CD8-positive, alpha-beta memory T cell (primary cell): ENCODE measurements at places on chromosomes 2 and 18. TPM values are rescaled to one million over a fixed set of nuclear protein-coding genes. Genes with fewer than 3 reads are reported as not detected.
A peak's percentile ranks its signal among the peaks of the same experiment; 100 is the strongest.

GRCh38 chr18:38427234-38427633 is 861.6 kb upstream of the CELF4 start:
- no peaks in the 10 kb centered on the region for H3K36me3 ChIP-seq
- no peak overlapping the region for H3K4me3 ChIP-seq
- no peak for DNase-seq
- H3K27me3 ChIP-seq, result no peaks in the 10 kb centered on the region
- H3K27ac ChIP-seq, result no peak overlapping the region
- H3K4me1 ChIP-seq, result no peaks in the 10 kb centered on the region

DNA sequence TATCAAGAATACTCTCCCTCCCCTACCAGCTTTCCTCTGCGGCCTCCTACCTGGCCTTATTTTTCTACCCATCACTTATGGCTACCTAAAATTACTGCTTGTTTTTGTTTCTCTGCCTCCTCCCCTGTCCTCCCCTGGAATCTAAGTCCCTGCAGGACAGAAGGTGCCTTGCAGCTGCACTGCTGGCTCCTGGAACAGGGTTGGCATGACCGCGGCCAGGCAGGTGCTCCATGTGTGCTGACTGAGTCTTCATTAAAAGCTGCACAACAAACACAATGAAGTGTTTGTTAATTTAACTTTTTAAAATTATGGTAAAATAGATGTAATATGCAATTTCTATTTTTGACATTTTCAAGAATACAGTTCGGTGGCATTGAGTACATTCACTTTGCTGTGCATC is 171.9 kb upstream of the FHL2 start:
- H3K27ac ChIP-seq, result no peak overlapping the region
- no peak for DNase-seq
- H3K4me1 ChIP-seq, result no peaks in the 10 kb centered on the region
- H3K36me3 ChIP-seq, result no peaks in the 10 kb centered on the region
- no peak overlapping the region for H3K4me3 ChIP-seq

The ONECUT2 gene
- total RNA-seq, result not detected

DNA sequence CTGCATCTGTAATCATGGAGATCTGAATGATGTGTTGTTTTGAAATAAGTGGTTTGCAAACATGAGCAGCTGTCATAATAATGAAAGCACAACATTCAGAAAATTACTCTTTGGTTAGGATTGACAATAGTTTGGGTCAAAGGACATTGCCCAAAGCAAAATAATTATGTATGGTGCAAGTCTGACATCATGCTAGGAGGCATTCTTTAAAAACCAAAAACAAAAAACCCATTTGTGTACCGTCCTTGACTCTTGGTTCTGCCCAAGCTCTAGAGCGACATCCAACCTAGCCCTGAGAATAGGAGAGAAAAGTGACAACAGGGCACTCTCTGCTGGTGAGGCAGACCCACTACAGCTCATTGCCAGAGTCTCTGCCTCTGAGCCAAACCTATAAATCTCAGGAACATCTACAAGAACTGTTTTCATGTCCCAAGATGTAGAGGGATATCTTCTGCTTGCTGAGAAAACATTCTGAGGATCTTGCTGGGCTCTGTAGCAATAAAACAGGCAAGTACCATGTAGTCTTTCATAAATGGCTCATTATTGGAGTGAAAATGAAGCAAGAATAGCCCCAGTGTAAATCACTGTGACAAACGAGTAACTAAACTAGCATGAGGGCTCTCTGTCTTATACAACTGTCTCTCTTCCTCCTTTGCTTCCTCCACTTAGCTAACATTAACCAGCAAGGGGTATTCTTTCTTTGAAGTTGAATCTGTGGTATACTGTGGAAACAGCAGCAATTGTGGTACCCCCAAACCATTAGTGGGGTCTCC is 266.8 kb upstream of the CXCR4 start:
- H3K27me3 ChIP-seq, result no peaks in the 10 kb centered on the region
- H3K27ac ChIP-seq, result no peak overlapping the region
- H3K4me1 ChIP-seq, result peaks cover 25% of the 10 kb centered on the region
- no peaks in the 10 kb centered on the region for H3K36me3 ChIP-seq
- no peak overlapping the region for H3K4me3 ChIP-seq
- peak; percentile 37 for DNase-seq

DNA sequence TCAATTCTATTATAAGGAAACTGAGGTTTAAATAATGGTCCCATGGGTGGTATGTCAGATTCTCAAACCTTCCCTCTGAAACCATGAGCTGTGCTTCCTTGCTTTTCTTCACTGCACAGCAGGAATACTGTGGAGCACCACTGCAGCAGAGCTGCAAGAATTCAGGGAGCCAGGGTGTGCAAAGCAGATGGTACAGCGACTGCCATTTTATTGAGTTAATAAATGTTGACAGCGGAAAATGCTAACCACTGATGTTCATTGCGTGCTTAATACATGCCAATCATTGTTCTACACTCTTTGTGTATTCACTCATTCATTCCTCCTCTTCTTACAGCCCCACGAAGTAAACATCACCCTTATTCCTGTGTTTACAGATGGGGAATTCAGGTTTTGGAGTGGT is 152.2 kb upstream of the THSD7B start:
- DNase-seq, result no peak
- H3K27ac ChIP-seq, result no peak overlapping the region
- H3K4me1 ChIP-seq, result no peaks in the 10 kb centered on the region
- H3K36me3 ChIP-seq, result no peaks in the 10 kb centered on the region
- no peaks in the 10 kb centered on the region for H3K27me3 ChIP-seq

The APOB gene
- not detected for total RNA-seq

DNA sequence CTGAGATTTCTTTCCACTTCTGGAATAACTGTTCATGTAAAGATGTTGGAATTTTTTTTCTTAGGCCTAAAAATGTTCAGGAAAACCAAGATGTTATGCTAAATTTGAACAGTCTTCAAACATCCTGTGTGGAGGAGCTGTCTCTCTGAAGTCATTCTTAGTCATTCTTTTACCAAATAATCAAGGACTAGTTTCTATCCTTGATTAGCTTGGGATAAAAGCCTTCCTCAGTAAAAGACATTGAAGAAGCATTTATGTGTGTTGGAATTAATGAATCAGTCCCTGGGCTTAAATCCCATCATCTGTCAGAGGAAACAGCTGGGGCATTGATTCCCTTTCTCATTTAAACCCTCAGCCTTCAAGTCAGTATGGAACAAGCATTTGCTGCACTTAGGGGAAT is 300.1 kb upstream of the NXPH2 start:
- no peaks in the 10 kb centered on the region for H3K27me3 ChIP-seq
- no peak for DNase-seq
- H3K27ac ChIP-seq, result no peak overlapping the region

DNA sequence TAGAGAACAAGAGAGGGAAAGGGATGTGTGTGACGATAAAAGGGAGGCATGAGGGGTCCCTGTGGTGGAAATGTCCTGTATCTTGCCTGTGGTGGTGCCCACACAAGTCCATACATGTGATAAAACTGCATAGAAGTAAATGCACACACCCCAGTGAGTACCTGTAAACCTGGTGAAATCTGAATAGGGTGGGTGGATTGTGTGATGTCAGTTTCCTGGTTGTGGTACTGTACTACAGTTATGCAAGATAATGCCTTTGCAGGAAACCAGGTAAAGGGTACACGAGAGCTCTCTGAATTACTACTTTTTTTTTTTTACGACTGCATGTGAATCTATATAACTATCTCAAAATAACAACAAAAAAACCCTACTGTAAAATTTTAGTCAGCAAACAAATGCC is 22.1 kb downstream of the SERPINE2 start:
- no peak for DNase-seq
- no peak overlapping the region for H3K4me3 ChIP-seq
- H3K27ac ChIP-seq, result no peak overlapping the region
- no peaks in the 10 kb centered on the region for H3K4me1 ChIP-seq

The QPCT gene
- total RNA-seq, result 4.2 TPM

- DNase-seq, result no peak
- H3K4me3 ChIP-seq, result no peak overlapping the region
- peaks cover 24% of the 10 kb centered on the region for H3K4me1 ChIP-seq
- H3K36me3 ChIP-seq, result no peaks in the 10 kb centered on the region
Measured at GRCh38 chr2:63046961-63047320, 3.7 kb upstream of the OTX1 start.

DNA sequence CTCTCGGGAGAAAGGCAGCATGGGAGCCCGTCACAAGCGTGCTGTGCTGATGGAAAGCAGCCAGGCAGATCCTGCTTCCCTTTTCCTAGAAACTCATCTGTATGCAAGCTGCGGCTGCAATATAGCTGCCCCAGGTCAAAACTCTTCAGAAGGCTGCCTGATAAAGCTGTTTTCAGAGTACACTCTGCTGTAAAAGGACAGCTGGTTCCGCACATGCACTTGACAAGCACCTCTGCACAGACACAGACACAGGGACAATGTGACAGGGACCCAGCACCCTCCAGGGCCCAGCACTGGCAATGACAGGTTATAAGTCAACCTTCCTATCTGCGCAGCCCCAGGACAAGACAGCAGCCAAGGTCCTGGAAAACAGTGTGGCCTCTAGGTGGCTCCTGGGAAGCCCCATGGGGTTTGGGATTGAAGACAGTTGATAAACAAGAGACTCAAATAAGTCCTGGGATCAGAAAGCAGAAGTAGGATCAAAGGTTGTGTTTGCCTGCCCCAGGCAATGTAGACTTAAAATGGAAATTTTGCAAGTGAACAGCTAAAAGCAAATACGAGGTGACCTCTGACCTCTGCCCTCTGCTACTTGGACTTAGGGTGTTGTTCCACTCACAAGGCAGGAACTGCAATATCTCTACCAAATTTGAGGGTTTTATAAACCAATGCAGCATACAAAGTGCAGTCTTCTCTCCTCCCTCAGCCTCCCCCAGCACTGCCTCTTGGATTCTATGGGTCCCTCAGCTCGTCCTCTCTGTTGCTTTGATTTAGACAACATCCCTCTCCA is 16.9 kb downstream of the SLC66A2 start:
- no peak overlapping the region for H3K27ac ChIP-seq
- peaks cover 5% of the 10 kb centered on the region for H3K36me3 ChIP-seq
- DNase-seq, result no peak

The SERPINB5 gene
- not detected for total RNA-seq

DNA sequence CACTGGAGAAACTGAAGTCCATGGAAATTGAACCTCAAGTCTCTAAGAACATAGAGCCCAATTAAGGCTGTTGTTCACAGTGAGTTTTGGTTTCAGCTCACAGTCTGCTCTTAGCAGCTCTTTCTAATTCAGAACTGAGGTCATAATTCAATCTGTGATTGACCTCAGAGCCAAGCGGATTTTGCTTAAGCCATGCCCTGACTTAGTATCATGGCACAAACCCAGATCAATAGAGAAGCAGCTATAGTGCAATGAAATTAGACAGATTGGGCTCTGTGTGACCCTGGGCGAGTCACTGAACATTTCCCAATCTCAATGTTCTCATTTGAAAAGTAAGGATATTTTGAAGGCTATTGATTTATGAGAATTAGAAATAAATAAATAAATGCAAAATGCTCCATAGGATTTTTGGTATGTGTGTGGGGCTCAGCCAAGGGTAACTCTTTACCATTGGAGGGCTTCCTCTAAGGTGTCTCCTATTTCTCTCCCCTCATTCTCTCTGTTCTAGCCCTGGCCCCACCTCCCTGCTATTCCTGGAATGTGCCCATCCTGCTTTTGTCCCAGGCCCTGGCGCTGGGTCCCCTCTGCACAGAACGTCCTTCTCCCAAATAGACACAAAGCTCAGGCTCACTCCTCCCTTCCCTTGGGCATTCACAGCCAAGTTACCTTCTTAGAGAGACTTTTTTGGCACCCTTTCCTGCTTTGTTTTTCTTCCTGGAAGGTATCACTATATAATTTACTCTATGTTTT is 239.6 kb downstream of the LPIN1 start:
- no peaks in the 10 kb centered on the region for H3K27me3 ChIP-seq
- no peaks in the 10 kb centered on the region for H3K4me1 ChIP-seq
- H3K36me3 ChIP-seq, result no peaks in the 10 kb centered on the region
- no peak overlapping the region for H3K4me3 ChIP-seq

DNA sequence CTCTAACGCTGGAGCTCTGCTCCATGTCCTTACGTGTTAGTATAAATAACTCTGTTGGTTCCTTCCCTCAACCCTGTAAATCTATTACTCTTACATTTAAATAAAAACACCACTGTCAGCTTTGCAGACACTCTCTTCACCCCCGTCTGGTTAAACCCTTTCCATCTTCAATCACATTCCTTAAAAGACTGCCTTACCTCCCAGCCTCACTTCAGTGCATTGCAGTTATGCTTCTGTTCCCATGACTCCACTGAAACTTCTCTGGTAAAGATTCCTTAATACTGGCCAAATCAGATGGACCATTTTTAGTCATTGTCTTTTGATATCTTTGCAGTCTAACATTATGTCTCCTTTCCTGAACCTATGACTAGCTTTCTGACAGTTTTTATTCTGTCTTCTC is 61.7 kb downstream of the EML4 start:
- H3K36me3 ChIP-seq, result no peaks in the 10 kb centered on the region
- H3K27me3 ChIP-seq, result no peaks in the 10 kb centered on the region
- no peak for DNase-seq
- no peak overlapping the region for H3K4me3 ChIP-seq

DNA sequence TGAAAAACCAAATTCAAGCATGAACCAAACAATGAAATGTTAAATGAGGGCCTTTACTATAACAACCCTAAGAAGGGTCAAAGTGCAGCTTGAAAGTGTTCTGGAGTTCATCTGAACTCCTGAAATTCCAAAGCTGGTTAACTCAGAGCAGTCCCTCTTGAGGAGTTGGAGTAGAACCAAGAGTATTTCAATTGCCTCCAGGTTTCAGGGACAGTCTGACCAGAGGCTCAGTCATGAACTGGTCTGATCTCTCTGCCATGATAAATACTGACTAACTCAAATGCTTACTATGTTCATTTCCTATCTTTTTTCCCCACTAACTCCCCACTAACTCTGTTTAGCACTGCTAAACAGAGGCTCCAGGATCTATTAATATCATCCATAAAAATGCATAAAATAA is 2.7 kb downstream of the STARD7 start:
- H3K27ac ChIP-seq, result peak overlapping the region; percentile 1
- peaks cover 3% of the 10 kb centered on the region for H3K36me3 ChIP-seq
- H3K27me3 ChIP-seq, result no peaks in the 10 kb centered on the region
- H3K4me1 ChIP-seq, result peaks cover 75% of the 10 kb centered on the region
- peak overlapping the region; percentile 23 for H3K4me3 ChIP-seq
- no peak for DNase-seq

GRCh38 chr2:39568561-39569006 is 97.1 kb upstream of the TMEM178A start:
- no peaks in the 10 kb centered on the region for H3K27me3 ChIP-seq
- H3K4me1 ChIP-seq, result no peaks in the 10 kb centered on the region
- H3K4me3 ChIP-seq, result no peak overlapping the region
- no peaks in the 10 kb centered on the region for H3K36me3 ChIP-seq
- DNase-seq, result no peak
- no peak overlapping the region for H3K27ac ChIP-seq

DNA sequence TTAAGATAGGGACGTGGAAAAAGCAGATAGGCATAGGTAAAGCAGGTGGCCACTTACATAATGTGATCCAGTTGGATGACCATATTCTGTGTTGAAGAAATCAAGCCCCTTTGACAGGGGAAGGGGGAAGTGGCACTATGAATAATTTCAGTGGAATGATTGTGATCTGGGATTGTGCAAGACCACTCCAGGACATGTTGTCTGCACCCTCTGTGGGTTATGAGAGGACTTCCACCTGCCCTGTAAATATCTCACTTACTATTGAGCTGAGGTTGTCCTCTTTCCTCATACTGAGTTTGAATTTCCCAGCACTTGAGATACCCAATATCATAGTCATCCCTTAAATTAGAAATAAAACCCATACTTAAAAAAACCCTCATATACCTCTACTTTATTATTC is 220.7 kb downstream of the IRS1 start:
- H3K27me3 ChIP-seq, result no peaks in the 10 kb centered on the region
- H3K36me3 ChIP-seq, result no peaks in the 10 kb centered on the region
- no peak overlapping the region for H3K27ac ChIP-seq
- no peak overlapping the region for H3K4me3 ChIP-seq
- H3K4me1 ChIP-seq, result no peaks in the 10 kb centered on the region
- DNase-seq, result no peak

- no peaks in the 10 kb centered on the region for H3K27me3 ChIP-seq
- peak; percentile 56 for DNase-seq
- H3K36me3 ChIP-seq, result peaks cover 15% of the 10 kb centered on the region
- no peak overlapping the region for H3K4me3 ChIP-seq
Measured at GRCh38 chr2:230762317-230762896, 49.8 kb downstream of the CAB39 start.
